ENCODE measurements at places on chromosomes 4 and X.

- no peak for DNase-seq
Measured at GRCh38 chr4:182133033-182133432, 110.2 kb upstream of the TENM3 start.

DNA sequence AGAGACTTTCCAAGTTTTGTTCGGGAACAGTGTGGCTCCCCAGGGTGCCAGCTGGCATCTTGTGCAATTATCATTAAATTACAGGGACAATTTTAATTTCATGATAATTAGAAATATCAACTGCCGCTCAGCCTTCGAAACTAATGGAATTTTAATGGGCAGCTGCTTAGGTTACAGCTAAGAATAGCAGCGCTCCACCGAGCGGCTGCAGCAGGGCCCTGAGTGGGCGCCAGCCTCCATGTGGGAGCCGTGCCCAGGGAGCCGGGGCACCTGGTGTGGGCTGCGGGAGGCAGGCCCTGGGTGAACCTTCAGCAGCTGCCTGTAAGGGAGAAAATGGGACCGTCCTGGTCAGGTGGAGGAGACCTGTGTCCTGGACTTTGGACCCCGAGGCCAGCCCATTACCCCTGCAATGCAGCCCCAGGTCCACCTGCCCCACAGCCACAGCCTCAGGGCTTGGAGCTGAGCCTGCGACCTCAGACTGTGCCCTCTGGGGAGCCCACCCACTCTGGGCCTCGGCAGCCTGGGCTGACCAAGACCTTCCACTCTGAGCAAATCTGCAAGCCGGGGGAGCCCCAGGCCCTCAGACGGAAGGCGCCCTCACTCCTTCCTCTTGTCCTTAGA, 21.1 kb downstream of the MSANTD1 start:
- no peak for DNase-seq

DNA sequence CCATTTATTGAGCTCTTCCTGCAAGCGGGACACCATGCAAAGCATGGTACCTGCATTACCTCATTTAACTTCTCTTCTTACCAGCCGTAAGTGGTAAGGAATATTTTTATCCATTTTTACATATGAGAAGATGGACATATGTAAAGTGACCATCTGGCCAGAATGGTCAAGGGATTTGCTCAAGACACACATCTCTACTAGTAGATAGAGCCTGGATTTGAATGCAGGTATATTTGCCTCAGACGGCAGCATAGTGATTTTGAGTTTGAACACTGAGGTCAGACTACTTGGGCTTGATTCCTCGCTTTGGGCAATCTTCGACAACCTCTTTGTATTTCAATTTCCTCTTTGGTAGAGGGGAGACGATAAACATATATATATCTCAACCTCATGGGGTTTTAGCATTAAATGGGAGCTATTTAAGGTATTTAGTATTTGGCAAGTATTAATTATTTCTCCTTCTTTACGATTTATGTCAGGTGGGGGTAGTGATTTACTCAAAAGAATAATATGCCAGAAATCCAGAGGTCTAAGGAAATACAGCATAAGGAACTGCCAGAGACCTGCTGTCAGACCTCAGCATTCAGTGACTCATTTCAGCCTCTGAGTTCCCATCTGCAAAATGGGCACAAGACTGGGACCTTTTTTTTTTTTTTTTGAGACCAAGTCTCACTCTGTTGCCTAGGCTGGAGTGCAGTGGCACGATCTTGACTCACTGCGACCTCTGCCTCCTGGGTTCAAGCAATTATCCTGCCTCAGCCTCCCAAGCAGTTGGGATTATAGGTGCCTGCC, 34.6 kb upstream of the CHRNA9 start:
- no peak for DNase-seq

- no peak for DNase-seq
Measured at GRCh38 chr4:62387808-62388207, 1187.7 kb downstream of the ADGRL3 start.

DNA sequence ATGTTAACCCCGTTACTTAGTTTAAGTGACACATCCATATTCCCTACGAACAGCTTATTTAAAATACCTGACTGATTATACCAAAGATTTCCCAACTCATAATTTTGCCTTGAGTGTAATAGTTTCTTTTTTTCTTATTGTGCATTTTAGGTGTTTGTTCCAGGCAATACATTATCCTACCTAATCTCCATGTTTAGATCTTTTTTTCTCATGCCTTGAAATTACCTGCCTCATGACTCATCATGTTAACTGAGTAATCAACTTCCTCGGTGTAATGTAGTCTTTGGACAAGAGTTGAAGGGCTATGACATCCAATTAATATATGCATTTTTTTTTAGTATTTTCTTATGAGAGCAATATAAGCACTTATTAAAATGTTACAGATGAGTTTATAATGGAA, 228.7 kb upstream of the ANKRD50 start:
- no peak for DNase-seq

- DNase-seq: no peak
Measured at GRCh38 chrX:31608638-31609037, 536.8 kb upstream of the FTHL17 start.

- no peak for DNase-seq
Measured at GRCh38 chr4:116389139-116389538, 696.2 kb downstream of the TRAM1L1 start.

GRCh38 chr4:8120501-8120900, 38.1 kb downstream of the ABLIM2 start:
- no peak for DNase-seq

- DNase-seq: peak; percentile 8
Measured at GRCh38 chrX:151151665-151152267, 24.6 kb upstream of the GPR50 start.

GRCh38 chr4:53889326-53890055, 174.9 kb downstream of the CHIC2 start:
- DNase-seq: no peak

DNA sequence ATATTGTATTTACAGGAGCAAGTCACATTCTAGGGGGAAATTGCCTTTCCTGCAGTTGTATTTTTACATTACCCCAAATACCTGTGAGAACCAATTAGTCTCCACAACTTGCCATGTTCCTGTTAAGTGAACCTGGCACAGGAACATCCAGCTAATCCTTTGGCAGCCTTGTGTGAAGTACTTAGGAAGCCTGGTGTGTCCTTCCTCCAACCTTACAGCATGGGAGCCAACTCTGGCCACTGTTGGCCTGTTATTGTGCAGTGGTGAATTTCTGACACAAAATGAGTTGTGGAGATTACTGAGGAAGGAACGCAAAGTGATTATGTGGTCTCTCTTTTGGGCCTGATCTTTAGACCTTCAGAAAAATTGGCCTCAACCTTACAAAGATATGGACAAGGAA, 238.0 kb upstream of the PITX2 start:
- no peak for DNase-seq

- no peak for DNase-seq
Measured at GRCh38 chrX:41516999-41517765, 70.0 kb downstream of the NYX start.

GRCh38 chr4:142110136-142110535, 473.8 kb downstream of the IL15 start:
- DNase-seq: no peak

- DNase-seq: no peak
Measured at GRCh38 chr4:26141911-26142638, 178.7 kb upstream of the RBPJ start.

- DNase-seq: no peak
Measured at GRCh38 chr4:38686682-38687081, 22.7 kb downstream of the KLF3 start.

DNA sequence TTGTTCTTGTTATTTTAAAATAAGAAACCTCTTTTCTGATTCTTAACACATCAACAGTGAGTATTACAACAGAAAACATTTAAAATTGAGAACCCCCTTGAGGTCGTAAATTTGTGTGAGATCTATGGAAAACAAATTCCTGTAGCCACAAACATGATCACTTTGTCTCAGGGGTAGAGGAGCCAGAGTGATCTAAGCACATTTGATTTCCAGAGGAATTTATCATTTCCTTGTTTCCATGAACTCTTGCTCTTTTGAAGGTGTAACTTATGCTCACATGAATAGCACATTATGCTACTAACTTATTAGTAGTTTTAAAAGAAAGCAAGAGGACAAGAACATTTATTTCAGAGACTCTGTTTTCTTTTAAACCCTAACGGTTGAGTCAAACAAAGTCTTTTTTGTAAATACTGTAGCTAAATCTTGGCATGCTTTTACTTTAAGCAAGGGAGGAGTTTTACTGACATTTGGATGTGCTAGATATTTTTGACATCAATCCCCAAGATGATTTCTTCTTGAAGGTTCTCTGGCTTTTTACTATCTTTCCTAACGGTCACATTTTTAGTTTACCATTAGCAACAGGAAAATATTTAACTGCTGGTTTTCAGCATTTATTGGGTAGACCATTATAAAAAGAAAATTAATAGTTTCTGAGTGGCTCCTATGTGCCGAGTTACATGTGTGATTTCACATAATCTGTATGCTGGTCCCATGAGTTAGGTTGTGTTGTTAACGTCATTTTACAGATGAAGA, 27.9 kb upstream of the ZCCHC12 start:
- DNase-seq: no peak

- DNase-seq: peak; percentile 70
Measured at GRCh38 chrX:119672426-119672825, 20.5 kb downstream of the SEPTIN6 start.
